ENCODE measurements at places on chromosomes 11 and 22.

- peak; percentile 12 for DNase-seq
Observed at GRCh38 chr11:36564376-36565030, 3.3 kb upstream of the RAG1 start.

GRCh38 chr11:44333271-44334218, 23.6 kb upstream of the ALX4 start:
- no peak for DNase-seq

DNA sequence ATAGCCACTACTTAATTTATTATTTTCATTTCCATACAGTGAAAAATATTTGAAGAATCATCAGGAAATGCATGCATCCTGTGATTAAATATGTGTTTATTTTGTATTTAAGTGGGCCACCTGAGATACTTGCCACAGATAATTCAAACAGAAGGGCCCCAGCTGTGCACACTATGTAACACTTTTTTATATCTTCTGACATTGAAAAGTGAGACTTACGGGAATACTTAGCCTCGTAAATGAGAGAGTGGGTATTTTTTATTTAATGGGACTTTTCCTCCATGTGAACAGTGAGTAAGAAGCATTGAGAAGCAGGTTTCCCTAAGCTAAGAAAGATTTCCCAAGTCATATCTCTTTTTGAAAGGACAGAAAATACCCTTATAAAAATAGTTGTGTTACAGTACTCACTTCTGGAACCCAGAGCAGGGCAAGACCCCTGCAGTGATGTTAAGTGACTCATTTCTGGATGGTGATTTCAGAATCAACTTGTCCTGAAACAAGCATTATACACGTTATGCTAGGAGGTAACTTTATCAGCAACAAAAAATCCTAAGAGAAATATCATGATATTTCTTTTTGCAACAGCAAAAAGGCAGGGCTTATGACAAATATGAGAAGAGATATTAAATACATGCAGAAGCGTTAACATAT, 478.1 kb upstream of the CHORDC1 start:
- no peak for DNase-seq

DNA sequence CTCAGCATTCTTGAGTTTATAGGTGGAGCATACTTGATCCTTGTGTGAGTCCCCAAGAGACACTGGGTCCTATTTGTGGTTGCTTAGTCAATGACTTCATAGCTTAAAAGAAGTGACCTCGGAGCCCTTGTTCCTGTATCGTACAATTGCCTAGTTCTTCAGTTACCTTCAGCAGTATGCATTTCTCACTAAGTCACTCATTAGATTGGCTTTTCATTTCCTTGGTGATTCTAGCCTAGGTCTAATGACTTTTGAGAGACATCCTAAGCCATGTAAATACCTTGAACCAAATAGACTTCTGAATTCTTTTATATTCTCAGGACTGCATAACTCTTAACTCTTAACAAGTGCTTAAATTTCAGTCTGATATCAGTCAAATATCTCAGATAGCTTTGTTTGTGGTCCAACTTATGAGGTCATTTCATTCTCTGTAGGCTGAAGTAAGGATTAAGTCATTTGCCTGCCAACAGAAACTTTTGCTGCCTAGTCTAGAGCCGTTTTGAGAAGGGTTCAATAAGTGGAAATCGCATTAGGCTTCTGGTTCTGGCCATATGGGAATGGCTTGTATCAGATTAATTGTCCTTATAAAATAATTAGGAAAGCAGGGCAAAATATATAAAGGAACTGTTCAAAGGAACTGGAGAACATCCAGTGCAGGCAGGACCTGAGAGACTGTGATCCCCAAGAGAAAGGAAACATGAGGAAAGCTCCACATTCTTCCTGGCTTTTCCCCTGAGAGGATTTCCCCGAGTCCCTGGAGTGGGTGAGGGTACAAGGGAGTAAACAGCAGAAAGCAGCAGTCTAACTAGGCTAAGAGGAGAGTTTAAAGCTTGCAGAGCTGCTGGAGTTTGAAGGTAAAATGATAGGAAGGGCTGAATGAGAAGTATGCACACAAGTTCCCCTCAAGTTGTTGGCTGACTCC, 39.9 kb downstream of the TRAF6 start:
- no peak for DNase-seq

DNA sequence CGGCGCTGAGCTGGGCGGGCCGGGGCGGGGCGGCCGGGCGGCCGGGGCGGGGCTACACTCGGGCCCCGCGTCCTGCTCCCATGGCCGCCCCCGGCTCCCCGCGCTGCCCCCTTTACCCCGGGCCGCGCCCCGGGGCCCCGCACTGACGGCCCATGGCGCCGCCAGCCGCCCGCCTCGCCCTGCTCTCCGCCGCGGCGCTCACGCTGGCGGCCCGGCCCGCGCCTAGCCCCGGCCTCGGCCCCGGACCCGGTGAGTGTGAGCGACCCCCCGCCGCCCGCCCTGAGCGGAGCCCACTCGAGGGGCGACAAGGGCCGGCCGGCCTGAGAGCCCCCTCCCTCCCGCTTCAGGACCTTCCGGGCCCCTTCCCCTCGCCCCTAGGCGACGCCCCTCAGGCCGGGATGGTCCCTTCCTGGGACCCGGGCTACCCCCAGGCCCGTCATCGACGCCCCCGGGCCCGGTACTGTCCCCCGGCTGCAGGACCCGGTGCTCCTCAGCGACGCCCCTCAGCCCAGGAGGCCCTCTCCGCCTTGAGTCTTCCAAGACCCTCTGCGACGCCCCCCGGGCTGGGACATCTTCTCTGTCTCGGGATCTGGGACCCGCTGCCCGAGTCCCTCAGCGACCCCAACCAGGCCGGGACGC, at the start of gene KREMEN1:
Gene KREMEN1 (plus strand): TSS at position 57 of the 639 bp plus-strand sequence. CDS start 96 bp downstream, at position 153.
- no peak for DNase-seq

GRCh38 chr22:40212121-40212520, 34.4 kb downstream of the TNRC6B start:
- DNase-seq = no peak

- no peak for DNase-seq
Observed at GRCh38 chr22:49457146-49457545, 370.5 kb downstream of the BRD1 start.

GRCh38 chr11:106177311-106177710, 99.8 kb downstream of the AASDHPPT start:
- DNase-seq = no peak

DNA sequence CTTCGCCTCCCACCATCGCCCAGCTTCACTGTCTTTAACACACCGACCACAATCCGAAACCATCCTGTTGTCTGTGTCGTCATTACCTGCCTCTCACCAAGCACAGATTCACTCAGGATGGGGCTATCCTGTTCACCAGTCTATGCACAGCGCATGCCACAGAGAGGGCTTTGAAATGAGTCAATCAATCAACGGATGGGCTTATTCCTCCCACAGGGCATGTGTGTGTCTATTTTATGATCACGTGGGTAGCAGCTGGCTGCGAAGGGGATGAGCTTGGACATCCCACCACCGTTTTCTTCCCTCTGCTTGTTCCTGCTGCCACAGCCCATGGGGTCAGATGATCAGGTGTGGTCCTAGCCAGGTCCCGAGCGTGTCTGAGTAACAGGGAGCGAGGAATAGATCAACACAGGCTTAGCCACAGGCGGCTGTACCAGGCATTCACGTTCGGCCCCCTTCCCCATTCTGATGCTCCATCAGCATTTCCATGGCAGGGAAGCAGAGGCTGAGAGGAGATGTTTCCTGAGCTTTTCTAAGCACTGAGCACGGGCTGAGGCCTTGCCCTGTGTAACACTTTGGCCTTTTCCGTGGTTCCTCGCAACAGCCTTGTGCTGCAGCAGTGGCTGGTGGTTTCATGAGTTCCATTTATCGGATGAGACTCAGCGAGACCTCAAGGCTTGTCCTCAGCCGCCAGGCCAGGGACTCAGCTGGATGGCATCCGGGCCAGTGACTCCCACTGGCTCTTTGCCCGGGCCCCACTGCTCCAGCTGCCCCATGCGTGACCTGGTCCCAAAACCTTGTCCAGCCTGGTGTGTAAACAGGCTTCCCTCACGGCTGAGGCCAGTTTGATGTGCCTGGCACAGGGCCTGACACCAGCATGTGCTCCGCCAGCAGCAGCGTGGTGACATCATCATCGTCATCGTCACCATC, 48.1 kb upstream of the FGF3 start:
- DNase-seq = no peak

GRCh38 chr11:325796-326591, 5.3 kb upstream of the IFITM3 start:
- DNase-seq = no peak

DNA sequence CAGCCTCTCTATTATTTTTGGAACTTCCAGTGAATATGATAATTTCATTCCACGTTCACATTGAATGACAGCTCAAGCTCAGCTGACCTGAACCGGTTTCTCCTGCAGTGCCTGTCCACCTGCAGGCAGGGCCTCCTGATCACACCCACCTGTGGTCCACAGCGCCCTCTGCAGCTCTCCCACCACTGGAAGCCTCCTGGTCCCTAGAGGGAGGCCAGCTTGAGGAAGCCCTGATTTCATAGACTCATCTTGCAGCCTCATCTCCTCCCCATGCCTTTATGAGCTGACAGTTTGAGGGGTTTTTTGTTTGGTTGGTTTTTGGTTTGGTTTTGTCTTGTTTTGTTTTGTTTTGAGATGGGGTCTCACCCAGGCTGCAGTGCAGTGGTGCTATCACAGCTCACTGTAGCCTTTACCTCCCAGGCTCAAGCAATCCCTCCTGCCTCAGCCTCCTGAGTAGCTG, 29.9 kb upstream of the MALAT1 start:
- no peak for DNase-seq

- no peak for DNase-seq
Observed at GRCh38 chr11:37718431-37718999, 1120.5 kb upstream of the RAG2 start.

DNA sequence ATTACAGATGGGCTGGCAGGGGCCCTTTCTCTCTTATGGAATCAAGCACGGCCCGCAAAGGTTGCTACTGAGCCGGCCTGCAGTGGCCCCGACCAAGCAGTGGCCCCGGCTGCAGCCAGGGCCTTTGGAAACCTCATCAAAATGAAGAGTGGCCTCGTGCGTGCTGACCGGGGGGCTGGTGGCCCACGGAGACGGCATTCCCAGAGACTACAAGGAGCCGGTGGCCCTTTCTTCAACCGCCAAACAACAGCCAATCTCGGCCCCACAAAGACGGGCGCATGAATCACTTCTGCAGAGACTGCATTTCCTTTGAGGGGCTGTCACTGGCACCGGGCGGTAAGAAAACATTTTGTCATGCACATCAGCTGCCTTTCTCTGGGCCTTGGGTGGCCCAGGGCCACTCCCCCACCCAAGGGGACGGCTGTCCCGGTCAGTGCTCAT, 43.1 kb upstream of the FGF3 start:
- no peak for DNase-seq

DNA sequence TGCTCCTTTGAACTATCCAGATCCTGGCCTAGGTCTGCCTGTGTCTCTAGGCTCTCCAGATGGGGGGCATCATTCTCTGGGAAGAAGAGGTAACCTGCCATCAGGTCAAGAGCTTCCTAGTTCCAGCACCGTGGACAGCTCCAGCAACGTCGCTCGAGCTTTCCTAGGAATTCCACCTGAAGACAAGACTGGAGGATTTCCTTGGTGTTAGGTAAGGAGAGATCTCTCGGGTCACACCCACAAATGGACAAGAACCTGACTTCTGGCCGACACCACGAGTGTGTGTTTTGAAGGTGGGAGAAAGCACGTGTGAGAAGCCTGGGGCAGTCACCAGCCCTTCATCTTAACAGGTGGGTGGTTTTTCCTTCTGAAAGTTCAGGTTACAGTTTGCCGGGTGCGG, 1.2 kb downstream of the PRG3 start:
- no peak for DNase-seq

DNA sequence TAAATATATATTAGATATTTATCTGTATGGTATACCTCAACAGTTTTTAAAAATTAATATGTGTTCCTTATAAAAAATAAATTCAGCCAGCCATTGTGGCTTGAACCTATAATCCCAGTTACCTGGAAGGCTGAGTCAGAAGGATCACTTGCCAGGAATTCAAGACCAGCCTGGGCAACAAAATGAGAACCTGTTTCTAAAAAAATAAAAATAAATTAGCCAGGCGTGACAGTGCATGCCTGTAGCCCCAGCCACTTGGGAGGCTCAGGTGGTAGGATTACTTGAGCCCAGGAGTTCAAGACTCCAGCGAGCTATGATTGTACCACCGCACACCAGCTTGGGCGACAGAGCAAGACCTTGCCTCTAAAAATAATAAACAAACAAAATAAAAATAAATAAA, 54.9 kb downstream of the PHF21A start:
- DNase-seq = no peak

GRCh38 chr11:7332451-7332850, 80.7 kb downstream of the SYT9 start:
- DNase-seq = no peak

- DNase-seq = no peak
Observed at GRCh38 chr11:32817181-32817851, 12.4 kb upstream of the PRRG4 start.

- DNase-seq = no peak
Observed at GRCh38 chr11:77503006-77503405, 29.1 kb upstream of the PAK1 start.

DNA sequence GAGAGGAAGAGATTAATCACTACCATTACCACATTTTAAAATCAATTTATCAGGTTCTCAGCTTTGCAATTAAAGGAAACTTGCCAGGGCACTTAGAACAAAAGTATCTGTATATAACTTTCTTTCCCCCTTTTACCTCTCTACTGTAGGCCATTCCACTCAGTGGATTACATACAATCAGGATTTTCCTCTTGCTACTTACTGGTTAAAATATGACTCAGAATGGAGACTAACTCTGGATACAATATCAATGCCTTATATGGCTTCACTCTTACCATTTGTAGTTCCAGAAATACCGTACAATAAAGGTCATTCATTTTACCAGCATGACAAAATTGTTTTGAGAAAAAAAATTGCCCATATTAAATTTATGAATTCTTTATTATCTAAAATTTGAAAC, 706.8 kb downstream of the KCNA4 start:
- no peak for DNase-seq

- peak; percentile 35 for DNase-seq
Observed at GRCh38 chr11:102733232-102733875, 8.6 kb upstream of the MMP8 start.

DNA sequence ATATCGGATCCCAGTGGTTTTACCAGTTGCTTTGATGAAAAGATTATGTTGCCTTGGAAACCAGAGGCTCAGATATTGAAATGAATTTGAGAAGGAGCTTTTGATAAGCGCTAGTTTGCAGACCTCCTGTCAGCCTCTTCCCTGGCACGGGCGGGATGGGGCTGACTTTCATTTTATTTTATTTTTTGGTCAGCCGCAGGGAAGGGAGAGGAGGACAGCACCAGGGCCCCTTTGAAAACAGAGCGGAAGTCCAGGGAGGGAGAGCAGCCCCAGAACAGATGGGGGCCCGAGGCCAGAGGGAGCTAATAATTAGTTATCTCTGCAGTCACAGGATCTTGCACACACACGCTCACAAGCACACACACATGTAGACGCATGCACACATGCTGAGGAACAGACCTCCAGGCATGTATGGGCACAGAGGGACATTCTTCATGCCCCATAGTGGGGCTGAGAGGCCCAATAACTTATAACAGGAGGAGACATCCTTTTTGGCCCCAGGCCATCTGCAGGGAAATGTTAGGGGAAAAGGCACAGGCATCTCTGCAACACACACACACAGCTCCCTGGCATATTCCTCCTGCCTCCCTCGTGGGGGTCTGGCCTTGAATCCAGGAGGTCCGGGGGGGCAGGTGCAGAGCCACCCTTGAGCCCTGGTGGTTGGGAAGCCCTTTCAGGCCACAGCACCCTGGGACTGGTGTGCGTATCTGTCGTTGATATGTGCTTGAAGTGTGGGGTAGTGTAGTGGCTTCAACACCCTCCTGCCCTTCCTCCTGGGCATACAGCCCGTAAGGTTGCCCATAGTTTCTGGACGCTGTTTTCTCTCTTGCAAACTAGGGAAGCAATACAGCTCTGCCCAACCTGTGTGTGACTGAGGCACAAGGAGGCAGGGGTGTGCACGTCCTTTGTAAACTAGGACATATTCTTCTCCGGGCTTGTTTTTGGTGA, 117.3 kb downstream of the CEP164 start:
- no peak for DNase-seq

All from NCI-H2081 treated with DMSO at 0.1 percent for 48 hours (cell line).